ENCODE measurements at places on chromosomes 1 and 21.

DNA sequence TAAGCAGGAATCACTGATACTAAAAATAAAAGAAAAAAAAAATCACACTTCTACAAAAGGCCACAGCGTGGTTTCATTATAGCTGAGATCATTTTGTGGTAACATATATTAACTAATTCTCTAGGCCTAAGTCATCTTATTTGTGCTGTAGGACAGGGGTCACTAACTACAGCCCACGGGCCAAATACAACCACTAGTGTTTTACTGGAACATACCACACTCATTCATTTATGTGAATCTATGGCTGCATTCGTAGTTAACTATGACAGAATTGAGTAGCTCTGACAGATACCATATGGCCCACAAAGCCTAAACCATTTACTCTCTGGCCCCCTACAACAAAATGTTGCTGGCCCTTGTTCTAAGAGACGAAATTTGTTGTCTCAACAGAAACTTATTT, 224.4 kb downstream of the VAV3 start:
- DNase-seq = no peak
- no peaks in the 10 kb centered on the region for H3K27me3 ChIP-seq
- no peak overlapping the region for H3K27ac ChIP-seq
- no peaks in the 10 kb centered on the region for H3K36me3 ChIP-seq
- H3K4me3 ChIP-seq = no peak overlapping the region
- no peaks in the 10 kb centered on the region for H3K4me1 ChIP-seq

DNA sequence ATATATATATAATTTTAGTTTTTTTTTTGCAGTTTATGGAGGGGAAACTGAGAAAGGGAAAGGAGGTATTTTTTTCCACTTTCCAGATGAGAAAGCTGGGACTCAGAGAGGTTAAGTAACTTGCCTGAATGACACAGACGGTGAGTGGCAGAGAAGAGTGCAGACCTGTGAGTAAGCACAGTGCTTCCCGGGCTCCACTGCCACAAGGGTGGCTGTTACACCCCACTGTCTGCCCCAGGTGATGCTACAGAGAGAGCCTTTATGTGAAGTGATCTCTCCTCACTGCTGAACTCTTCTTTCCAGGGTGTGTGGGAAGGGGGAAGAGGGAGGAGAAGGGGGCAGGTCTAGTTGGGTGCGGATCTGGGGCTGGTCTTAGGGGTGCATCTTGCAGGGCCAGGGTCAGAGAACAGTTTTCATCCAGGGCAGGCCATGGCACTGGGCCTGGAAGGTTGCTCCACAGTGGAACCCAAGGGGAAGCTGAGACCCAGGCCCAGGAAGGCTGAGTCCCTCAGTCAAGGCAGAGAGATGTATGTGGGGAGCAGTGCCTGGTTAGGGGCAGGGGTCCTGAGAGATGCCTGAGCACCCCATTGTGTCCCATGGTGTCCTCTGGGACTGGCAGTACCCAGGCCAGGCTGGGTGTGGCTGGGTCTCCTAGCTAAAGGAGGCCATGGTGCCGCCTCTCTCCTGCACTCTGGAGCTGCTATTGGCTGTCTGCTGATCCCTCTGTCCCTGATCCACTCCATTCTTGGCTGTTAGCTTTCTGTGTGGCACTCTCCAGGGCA, 357.5 kb downstream of the PTPRU start:
- H3K4me1 ChIP-seq = no peaks in the 10 kb centered on the region
- H3K36me3 ChIP-seq = no peaks in the 10 kb centered on the region
- H3K4me3 ChIP-seq = no peak overlapping the region
- DNase-seq = no peak
- H3K27me3 ChIP-seq = no peaks in the 10 kb centered on the region

- DNase-seq = no peak
- H3K4me1 ChIP-seq = peaks cover 10% of the 10 kb centered on the region
- H3K27ac ChIP-seq = peak overlapping the region; percentile 40
- H3K27me3 ChIP-seq = no peaks in the 10 kb centered on the region
- H3K36me3 ChIP-seq = no peaks in the 10 kb centered on the region
These were observed 55.5 kb upstream of the DNAJC6 start for GRCh38 chr1:65253800-65254319.

- DNase-seq = no peak
- no peaks in the 10 kb centered on the region for H3K27me3 ChIP-seq
- peaks cover 4% of the 10 kb centered on the region for H3K36me3 ChIP-seq
- H3K4me1 ChIP-seq = peaks cover 4% of the 10 kb centered on the region
These were observed 30.7 kb upstream of the EDN2 start for GRCh38 chr1:41515131-41515678.

GRCh38 chr1:175863299-175864050, 120.1 kb upstream of the TNR start:
- no peaks in the 10 kb centered on the region for H3K4me1 ChIP-seq
- no peak overlapping the region for H3K27ac ChIP-seq
- no peaks in the 10 kb centered on the region for H3K36me3 ChIP-seq
- H3K4me3 ChIP-seq = no peak overlapping the region

- no peak overlapping the region for H3K27ac ChIP-seq
- DNase-seq = no peak
- H3K4me1 ChIP-seq = no peaks in the 10 kb centered on the region
- no peaks in the 10 kb centered on the region for H3K36me3 ChIP-seq
- no peaks in the 10 kb centered on the region for H3K27me3 ChIP-seq
These were observed 138.5 kb downstream of the ZZZ3 start for GRCh38 chr1:77543822-77544448.

GRCh38 chr1:163265547-163265946, 56.2 kb upstream of the NUF2 start:
- no peaks in the 10 kb centered on the region for H3K4me1 ChIP-seq
- no peak overlapping the region for H3K4me3 ChIP-seq
- no peak overlapping the region for H3K27ac ChIP-seq
- DNase-seq = no peak
- H3K27me3 ChIP-seq = no peaks in the 10 kb centered on the region
- no peaks in the 10 kb centered on the region for H3K36me3 ChIP-seq
